Right forelimb (tissue), 1 donor: ENCODE measurements at places on chromosomes 12 and 14.

GRCh38 chr14:102293781-102294180 lies 11.2 kb downstream of the MOK start:
- DNase-seq, result no peak

DNA sequence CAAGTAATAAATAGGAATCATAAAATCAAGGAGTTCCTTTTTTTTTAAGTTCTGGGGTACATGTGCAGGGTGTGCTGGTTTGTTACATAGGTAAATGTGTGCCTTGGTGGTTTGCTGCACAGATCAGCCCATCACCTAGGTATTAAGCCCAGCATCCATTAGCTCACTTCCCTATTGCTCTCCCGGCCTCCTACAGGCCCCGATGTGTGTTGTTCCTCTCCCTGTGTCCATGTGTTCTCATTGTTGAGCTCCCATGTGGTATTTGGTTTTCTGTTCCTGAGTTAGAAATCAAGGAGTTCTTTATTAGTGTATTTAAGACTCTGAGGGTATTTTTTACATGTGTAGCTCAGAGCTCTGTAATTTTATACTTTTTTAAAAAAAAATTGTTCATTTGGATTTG lies 86.0 kb downstream of the SCFD1 start:
- DNase-seq, result no peak

DNA sequence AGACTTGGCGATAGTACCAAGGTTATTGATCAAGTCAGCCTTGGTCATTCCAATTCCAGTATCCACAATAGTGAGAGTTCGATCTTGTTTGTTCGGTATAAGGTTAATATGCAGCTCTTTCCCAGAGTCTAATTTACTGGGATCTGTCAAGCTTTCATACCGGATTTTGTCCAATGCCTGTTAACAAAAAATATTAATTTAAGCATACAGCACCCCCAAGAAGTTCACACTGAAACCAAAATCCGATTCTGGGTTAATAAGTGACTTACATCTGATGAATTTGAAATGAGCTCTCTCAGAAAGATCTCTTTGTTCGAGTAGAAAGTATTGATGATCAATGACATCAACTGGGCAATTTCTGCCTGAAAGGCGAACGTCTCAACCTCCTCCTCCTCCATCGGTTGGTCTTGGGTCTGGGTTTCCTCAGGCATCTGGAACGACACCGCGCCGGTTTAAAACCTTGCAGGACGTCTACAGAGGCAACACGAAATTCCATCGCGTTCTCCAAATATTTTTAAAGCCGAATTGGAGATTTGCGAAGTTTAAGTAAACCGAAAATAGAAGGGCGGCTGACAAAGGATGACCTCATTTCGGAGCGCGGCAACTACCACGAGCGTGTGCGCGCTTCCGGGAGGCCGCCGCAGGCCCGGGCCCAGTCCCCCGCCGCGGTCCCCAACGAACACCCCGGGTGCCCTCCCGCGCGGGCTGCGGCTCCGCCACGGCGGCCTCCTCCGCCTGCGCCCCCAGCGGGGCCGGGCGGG lies 716 bp downstream of the HSP90AA1 start:
- peak; percentile 71 for DNase-seq

DNA sequence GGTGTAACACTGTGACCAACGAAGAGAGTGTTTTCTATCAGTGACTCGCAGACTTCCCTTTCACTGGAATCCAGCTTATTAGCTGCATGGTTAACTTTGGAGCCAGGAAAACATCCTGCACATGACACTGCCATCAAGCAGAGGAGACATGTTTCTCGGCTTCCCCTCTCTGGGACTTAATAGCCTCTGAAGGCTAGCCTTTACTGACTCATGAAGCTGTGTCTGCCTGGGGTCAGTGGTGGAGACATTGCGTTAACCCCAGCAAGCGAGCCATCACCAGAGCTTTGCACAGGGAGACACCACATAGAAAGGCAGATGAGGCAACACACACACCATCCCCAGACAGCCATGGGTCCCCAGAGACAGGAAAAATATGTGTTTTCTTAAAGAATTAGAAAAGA lies 126.9 kb upstream of the PRICKLE1 start:
- DNase-seq, result no peak

DNA sequence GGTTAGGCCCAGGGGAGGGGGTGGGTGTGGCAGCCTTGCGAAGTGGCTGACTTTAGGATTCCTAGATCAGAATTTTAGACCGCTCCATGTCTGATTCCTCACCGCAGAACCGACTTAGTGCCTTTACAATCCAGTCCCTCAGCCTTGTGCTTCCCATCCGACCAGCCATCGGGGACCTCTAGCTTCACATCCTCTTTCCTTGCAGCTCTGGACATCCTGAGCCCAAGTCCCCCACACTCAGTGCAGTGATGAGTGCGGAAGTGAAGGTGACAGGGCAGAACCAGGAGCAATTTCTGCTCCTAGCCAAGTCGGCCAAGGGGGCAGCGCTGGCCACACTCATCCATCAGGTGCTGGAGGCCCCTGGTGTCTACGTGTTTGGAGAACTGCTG lies 557 bp downstream of the COPS7A start:
- DNase-seq, result no peak

GRCh38 chr12:112308652-112309051 lies 73.6 kb downstream of the HECTD4 start:
- DNase-seq, result no peak

- DNase-seq, result no peak
These were observed 14.3 kb upstream of the CHURC1 start for GRCh38 chr14:64899958-64900357.

DNA sequence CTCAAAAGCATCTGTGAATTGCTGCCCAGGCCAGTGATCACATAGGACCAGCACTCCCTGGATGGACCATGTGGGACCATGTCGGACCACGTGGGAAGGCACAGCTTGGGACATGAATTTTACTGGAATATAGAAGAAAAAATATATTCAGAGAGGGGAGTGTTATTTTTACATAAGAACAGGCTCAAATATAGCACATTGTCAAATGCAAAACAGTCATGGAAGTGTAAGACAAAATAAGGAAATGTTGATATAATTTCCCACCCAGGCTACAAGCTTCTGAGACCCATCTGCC lies 68.3 kb downstream of the CMKLR1 start:
- no peak for DNase-seq

GRCh38 chr14:29353513-29353912 lies 574.1 kb downstream of the PRKD1 start:
- DNase-seq, result no peak

DNA sequence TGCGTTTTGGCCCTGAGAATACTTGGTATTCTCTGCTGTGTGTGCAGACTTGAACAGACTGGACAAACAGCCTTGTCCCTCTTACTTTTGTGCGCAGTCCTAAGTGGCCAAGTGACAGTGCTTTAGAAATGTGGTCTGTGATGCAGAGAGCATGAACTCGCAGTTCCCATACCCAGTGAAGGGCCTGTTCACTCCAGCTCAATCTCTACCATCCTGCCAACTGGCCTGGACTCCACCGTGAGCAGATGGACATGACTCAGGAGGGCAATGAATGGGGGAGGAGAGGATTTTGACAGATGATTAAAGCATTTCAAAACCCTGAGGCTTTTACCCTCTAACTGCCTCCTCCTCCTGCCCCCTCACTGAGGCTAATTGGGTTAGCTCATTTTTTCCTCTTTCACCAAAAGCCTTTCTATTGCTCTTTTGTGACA lies 62.5 kb upstream of the PYGL start:
- DNase-seq, result no peak

DNA sequence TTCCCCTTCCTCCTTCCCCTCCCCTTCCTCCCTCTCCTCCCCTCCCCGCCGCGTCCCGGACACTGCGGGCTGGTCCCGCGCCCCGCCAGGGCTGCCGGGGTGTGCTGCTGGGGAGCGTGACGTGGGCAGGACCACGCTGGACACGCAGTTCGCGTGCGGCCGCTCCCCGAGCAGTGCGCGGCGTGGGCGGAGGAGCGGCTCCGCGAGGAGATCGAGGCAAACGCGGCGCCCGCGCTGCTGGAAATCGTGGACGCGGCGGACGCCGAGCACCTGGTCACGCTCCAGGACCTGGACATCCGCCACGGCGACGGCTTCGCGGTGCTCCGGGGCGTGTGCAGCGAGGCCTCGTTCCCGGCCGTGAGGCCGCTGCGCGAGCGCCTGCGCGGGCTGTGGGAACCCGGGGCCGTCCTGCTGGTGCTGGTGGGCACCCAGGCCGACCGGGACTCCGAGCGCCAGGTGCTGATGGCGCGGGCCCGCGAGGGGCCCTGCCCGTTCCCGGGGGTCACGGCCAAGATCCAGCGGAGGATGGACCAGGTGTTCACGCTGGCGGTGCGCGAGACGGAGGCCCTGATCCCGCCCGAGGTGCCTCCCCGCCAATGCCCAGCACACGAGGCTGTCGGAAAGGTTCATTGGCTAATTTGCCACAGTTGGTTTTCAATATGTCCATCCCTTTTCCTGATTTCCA lies 84.3 kb downstream of the TNFAIP2 start:
- peak; percentile 69 for DNase-seq

- no peak for DNase-seq
These were observed 4.9 kb downstream of the KHNYN start for GRCh38 chr14:24434676-24435075.

DNA sequence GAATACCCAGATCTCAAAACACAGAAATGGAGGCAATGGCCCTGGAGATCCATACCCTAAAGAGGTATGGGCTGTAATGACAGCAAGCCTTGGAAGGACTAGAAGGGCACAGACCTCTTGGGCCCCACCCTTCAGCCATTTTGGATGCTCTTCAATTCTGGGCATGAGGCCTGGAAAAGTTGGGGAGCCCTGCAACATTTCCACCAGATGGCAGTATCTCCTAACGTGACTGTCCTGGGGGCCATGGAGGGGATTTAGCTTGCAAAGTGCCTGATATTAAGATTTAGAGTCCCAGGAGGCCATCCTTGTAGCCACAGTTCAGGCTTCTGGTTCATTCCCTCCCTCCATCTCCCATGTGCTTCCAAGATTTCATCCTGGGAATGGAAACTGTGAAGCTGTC lies 30.2 kb downstream of the KCNA5 start:
- DNase-seq, result no peak
